ENCODE measurements at places on chromosomes 1 and 21.

DNA sequence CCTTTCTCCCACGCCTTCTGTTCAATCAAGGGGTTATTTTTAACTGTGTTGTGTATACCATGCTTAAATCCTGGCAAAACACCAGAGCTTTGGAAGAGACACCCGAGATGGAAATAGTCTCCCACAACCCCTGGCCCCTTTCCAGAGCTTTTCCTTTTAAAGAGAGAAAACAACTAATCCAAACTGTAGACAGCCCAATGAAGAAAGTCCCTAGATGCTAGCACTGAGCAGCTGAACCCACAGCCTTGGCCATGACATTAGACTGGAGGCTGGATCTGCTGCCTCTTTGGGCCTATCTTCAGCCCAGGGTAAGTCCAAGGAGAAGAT lies 64.9 kb upstream of the ARTN start:
- ATAC-seq, result no peak

- peak; percentile 63 for ATAC-seq
Measured at GRCh38 chr1:19483261-19483660, 2.1 kb downstream of the CAPZB start.

- no peak for ATAC-seq
Measured at GRCh38 chr1:172498857-172499256, 34.1 kb upstream of the SUCO start.

- no peak for ATAC-seq
Measured at GRCh38 chr1:160801836-160802580, 6.0 kb downstream of the LY9 start.
